Activated naive CD4-positive, alpha-beta T cell treated with anti-CD3 and anti-CD28 coated beads for 36 hours (primary cell): ENCODE measurements at places on chromosomes 7 and 10.

- DNase-seq, result no peak
Measured at GRCh38 chr7:120307991-120308545, 35.1 kb downstream of the KCND2 start.

GRCh38 chr7:153065051-153065450 lies 305.5 kb downstream of the ACTR3B start:
- DNase-seq, result no peak

DNA sequence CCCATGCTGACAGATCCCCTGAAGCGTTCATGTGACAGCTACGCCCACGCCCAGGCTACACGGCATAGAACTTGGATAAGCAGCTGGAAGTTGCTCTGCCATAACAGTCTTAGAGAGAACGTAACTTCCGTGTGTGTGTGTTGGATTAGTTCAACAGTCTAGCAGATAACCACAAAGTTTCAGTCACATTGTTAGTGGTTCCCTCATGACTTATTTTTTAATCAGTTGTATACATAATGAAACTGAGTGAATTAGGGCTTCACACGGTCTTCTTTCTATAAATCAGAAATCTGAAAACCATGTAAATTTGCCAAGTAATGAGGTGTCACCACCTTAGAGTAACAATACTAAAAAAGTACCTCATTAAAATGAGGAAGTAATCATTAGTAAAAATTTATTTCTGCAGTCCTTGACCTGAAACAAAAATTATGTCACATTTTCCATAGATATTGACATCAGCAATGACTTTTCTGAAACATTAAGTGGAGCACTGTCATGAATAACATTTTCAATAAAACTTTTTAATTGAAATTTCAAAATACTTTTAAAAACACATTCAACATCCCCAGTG lies 21.7 kb upstream of the MACC1 start:
- peak; percentile 14 for DNase-seq

DNA sequence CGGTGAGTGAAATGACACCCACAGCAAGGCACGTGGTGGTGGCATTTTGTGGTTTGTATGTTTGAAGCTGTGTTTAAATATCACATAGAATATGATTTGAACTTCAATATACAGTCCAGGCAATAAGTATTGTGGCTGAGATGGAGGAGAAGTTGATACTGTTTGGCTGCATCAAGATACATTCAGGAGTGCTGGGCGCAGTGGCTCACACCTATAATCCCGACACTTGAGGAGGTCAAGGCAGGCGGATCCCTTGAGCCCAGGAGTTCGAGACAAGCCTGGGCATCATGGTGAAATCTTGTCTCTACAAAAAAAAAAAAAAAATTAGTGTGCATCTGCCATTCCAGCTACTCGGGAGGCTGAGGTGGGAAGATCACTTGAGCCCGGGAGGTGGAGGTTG lies 35.2 kb upstream of the NUB1 start:
- DNase-seq, result no peak

GRCh38 chr10:124224331-124225028 lies 131.1 kb upstream of the CHST15 start:
- no peak for DNase-seq

DNA sequence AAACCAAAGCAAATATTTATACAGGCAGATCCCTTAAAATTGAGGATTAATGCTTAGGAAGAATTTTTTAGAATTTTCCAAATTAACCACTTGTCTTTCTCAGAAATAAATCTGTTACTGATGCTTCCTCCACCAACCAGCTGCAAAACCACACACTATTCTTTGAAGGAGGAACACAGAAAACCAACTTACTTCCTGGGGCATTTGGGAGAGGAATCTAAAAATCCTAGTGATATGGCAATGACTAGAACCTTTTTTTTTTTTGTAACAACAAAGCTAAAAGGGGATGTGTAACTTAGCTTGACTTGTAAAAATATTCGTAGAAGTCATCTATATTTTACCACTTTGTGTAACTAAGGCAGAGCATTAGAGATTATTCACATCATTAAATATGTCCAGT lies 5.1 kb upstream of the TM9SF3 start:
- DNase-seq, result no peak

DNA sequence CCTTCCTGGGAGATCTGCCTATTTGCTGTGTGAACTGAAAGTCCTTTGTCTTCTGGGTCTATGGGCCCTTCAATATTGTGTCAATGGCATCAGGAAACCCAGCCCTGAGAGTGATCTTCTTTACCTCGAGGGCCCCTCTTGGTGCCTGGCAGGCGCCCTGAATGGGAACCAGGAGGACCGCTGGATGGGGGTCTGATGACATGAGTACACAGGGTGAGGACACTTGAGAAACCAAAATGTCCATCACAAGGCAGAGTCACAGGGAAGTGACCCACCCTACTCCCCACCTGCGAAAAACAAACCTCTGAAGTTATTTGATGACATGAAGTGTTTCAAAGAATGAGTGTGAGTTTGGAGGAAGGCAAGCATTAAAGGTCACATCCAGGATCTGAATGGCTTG lies 17.3 kb downstream of the SFTPA1 start:
- DNase-seq, result no peak

DNA sequence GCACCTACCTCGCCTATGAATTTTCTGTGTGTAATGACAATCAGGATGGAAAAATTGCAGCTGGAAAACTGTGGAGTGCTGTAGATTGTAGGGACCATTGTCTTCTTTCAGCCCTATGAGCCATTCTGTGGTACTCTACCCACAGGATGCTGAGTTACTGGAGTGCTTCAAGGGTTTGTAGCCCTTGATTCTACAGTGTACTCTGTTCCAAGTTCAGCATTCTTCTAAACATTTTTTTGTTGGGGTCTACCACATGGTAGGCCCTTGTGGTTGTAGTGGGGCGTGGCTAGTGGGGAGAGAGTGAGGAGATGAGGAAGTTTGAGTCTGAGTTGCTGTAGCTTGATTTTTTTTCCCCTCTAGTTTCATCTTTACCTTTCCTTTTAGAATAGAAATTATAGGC lies 33.5 kb downstream of the REEP3 start:
- no peak for DNase-seq

DNA sequence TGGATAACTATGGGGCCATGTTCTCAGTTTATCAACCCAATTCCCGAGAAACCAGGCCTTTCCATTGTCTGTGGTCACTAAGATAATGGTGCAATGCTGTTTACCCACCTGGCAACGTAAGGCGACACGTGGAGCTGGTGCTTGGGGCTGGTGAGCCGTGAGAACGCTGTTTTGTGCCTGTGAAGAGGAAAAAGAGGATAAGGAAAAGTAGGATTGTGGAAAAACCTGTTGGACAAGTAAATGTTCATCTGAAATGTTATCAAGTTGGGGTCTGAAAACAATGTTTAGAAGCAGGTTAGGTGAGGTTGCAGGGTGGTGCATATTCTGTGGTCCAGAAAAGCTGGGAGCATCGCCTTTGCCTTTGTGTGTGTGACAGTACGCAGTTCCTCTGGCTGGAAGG lies 88.5 kb downstream of the PPP1R17 start:
- DNase-seq, result no peak

DNA sequence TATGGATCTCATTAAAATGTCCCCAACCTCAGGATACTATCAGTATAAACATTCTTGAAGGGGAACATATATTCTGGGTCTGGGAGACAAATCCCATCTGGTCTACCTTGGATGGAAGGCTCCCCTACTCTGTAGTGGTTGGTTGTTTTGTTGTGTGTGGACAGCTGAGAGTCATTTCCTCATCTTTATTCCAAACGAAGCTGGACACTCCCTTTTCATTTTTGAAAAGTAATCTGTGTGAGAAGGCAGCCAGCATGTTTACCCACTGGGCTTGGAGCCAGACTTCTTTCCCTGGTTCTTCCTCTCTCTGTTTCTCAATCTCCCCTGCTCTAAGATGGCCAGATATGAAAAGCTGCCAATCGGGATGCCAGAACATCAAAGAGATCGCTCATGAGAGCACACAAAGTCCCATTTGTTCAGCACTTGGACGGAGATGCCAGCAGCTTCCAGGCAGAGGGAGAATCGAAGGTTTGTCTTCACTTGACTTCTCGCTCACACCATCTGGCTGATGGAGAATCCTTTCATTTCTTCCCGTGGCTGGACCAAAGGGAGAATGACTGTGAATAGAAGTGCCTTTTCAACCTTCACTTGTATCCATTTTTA lies 108.1 kb upstream of the AGR3 start:
- no peak for DNase-seq

DNA sequence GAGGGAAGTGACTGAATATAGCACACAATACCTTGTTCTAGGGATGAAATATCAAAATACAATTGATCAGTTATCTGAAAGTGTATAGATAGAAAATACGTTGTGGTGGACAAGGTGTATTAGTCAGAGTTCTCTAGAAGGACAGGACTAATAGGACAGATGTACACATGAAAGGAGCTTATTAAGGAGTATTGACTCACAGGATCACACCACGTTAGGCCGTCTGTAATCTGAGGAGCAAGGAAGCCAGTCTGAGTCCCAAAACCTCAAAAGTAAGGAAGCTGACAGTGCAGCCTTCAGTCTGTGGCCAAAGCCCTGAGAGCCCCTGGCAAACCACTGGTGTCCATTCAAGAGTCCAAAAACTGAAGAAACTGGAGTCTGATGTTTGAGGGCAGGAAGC lies 406.1 kb downstream of the MDFIC start:
- no peak for DNase-seq

DNA sequence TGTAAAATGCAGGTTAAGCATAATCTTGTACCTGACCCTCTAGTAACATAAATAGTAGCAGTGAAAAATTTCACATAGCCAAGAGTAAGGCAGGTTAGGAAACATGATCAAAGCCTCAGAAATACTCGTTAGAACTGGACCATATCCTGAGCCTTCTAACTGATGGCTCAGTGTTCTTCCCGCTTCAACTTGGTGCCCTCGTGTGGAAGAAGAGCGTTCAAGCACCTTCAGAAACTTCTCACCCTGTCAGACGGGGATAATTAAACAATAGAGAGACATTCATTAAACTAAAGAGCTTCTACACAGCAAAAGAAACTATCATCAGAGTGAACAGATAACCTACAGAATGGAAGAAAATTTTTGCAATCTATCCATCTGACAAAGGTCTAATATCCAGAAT lies 124.5 kb downstream of the MYOF start:
- peak; percentile 43 for DNase-seq

GRCh38 chr7:79055722-79056415 lies 397.6 kb downstream of the MAGI2 start:
- no peak for DNase-seq

DNA sequence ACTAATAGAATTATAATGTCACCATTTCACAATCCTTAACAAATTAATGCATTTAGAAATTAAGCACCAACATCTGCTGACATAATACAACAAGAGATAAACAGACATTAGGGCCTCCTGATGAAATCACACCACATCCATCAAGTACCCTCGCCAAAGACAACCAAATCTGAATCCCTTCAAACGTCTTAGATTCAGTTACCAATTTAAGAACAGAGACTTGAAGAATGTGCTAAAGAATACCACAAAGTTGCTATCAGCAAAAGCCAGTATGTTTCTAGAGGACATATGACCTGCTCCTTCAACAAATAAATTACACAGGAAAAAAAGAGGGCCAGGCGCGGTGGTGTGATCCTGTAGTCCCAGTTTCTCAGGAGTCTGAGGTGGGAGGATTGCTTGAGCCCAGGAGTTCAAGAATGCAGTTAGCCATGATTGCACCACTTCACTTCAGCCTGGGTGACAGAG lies 144.5 kb downstream of the REEP3 start:
- no peak for DNase-seq

DNA sequence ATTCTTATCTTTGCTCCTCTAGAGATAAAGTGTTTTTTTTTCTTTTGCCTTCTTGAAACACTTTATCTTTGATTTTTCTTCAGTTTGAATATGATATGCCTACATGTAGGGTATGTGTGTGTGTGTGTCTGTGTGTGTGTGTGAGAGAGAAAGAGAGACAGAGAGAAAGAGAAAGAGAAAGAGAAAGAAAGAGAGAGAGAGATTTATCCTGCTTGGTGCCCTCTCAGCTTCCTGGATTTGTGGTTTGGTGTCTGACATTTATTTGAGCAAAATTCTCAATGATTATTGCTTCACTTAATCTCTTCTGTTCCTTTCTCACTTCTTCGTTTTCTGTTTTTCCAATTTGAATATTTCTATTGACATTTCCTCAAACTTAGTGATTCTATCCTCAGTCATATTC lies 60.3 kb downstream of the RAB18 start:
- DNase-seq, result no peak

GRCh38 chr7:112422842-112423496 lies 27.3 kb upstream of the IFRD1 start:
- DNase-seq, result peak; percentile 67

DNA sequence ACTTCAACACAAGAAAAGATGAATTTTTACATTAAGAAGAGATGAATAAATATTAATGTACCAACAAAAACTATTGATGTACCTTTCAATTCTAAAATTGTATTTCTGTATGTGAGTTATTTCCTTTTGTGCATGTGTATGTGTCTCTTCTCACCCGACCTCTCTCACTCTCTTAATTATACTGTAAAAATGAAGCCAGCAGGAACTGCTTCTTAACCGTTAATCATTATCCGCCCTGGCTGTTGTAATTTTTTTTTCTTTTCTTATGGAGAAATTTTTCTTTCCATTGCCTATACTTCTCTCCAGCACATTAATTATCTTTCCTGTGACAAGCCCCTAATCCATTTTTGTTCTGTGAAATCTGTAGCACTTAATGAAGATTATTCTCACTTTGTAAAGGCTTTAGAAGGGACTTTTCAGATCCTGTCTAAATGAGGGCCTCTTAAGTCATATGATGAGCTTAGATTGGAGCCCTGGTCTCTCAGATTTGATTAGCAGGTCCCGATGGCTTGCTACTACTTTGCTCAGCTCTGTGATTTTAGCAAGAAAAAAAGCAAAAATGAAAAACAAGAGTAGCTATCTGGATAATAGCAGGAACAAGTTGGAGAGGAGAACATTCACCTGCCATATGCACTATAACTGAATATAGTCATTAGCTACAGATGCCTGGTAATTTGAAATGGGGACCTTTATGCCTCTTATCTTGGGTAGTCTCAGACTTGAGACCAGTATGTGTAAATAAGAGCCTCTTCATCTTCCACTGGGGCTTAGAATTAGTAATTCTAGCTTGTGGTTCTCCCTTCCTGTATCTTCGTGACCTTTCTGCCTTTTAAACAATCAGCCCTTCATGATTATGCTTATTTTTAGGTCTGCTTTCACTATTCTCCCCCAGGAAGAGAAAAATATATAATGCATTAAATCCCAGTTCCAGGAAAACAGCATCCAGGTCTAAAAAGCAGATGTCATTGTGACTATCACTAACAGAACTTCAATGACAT lies 80.0 kb upstream of the COL1A2 start:
- DNase-seq, result no peak

DNA sequence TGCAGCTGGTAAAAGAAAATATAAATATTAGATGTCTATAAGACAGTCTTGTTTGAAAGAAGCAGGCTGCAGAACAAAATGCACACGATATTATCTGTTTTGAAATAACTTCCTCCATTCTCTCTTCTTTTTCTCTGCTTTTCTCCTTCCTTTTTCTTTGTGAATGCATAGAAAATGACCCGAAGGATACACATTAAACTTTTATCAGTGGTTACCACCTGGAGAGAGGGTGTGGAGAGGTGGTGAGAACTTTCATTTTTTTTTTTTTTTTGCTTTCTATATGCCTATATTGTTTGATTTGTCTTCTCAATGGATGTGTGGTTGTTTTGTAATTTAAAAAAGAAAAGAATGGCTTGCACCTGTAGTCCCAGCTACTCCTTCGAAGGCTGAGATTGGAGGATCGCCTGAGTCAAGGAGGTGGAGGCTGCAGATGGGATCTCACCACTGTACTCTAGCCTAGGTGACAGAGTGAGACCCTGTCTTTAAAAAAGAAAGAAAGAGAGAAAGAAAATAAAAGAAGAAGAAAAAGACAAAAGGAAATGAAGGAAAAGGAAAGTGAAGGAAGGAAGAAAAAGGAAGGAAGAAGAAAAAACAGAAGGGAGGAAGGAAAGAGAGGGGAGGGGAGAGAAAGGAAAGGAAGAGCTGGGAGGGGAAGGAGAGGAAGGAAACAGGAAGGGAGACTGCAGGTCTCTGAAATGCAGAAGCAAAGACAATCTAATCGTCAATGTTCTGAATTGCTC lies 64.4 kb downstream of the SAMD9 start:
- no peak for DNase-seq
